ENCODE measurements at places on chromosomes 2 and 18. TPM values are rescaled to one million over a fixed set of nuclear protein-coding genes. Genes with fewer than 3 reads are reported as not detected.

DNA sequence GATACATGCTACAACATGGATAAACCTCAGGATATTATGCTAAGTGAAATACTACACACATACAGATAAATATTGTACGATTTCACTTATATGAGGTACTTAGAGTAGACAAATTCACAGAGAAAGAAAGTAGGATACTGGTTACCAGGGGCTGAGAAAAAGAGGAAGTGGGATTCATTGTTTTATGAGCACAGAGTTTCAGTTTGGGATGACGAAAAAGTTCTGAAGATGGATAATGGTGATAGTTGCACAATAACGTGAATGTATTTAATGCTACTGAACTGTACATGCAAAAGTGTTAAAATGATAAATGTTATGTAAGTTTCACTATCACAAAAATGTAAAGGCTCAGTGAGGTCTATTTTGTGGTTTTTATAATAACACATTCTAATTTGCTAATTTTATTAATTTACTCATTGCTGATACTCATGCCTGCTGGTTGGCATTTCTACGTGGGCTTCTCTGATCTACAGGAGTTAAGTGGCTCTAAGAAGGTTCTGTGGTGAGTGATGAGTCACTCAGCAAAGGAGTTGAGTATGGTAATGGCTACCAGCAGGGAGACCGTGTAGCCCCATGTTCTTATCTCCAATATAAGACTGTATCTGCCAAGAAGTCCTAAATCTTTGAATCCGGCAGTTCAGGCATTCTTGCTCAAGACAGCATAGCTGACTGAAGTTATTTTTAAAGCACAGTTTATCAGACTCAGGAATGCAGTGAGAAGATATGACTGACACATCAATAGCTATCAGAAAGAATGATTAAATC is 41.1 kb downstream of the UPP2 start:
- no peaks in the 10 kb centered on the region for H3K36me3 ChIP-seq
- H3K27ac ChIP-seq = no peak overlapping the region
- H3K27me3 ChIP-seq = peaks cover 10% of the 10 kb centered on the region
- DNase-seq = no peak

GRCh38 chr2:162115076-162115475 is 37.0 kb downstream of the GCG start:
- H3K4me1 ChIP-seq = no peaks in the 10 kb centered on the region
- H3K4me3 ChIP-seq = no peak overlapping the region
- DNase-seq = no peak
- H3K27ac ChIP-seq = no peak overlapping the region
- no peaks in the 10 kb centered on the region for H3K36me3 ChIP-seq

DNA sequence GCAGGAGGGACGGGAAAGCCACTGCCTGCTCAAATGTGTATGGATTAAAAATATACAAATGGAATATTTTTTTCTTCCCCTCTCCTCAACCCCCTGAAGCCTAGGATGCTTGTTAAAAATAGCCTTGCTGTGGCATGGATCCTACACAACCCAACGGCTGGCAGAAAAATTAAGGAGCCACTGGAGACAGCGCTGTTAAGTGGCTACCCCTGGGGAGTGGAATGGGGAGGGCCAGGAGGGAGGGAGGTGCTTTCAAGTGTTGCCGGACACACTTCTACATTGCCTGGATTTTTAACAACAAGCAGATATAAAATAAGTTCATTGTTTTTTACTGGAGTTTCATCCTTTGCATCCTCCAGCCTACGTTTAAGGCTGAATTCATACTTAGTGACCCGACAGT is 66.6 kb downstream of the ZBTB7C start:
- no peak overlapping the region for H3K27ac ChIP-seq
- H3K4me1 ChIP-seq = no peaks in the 10 kb centered on the region
- no peaks in the 10 kb centered on the region for H3K27me3 ChIP-seq
- DNase-seq = no peak
- H3K36me3 ChIP-seq = no peaks in the 10 kb centered on the region

DNA sequence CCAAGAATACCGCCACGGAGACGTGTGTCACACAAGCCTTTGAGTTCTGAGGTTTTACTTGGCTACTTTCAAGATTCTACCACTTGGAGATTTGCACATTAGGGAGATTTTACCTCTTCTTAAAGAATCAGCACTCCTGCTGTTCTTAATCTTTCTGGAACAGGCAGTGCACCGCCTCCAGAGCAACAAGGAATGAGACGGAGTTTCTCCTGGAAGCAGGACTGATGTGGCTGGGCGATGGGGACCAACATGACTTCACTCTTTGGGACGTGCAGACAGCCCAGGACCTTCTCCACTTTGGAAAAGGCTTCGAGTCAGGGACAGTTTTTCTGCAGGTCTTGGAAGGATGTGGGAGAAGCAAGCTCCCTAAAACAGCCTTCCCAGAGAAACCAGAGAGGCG is 255.2 kb downstream of the HDAC4 start:
- peaks cover 71% of the 10 kb centered on the region for H3K36me3 ChIP-seq
- H3K4me1 ChIP-seq = no peaks in the 10 kb centered on the region
- no peak for DNase-seq

DNA sequence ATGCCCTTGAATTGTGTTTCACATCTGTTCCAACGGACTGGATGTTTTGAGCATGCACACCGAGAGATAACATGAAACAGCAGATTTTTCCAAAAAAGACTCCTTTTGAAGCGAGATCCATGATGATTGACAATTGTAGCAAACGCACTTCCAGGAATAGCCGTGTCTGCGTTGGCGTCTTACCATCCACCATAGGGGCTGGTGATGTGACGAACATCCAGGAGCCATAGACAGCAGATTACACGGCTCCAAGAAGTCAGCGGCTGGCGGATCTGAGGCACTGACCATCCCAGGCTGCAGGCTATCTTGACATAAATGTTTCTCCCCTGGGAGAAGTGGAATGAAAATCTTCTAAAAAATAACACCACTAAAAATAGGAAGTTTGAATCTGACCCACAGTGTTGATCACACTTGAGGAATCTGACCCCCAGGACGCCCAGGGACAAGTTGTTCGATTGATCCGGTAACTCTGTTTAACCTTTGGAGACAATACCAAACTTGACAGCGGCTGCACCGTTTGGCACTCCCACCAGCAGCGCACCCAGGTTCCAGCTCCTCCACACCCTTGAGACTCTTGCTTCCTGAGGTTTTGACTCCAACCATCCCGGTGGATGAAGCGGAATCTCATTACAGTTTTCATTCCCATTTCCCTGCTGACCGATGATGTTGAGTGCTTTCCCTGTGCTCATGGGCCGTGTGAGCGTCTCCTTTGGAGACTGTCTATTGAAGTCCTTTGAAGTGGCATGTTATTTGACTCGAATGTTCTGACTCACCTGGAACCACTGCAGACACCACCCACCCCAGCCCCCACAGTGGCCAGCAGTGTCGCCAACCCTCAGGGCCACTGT is 140.0 kb upstream of the GPC1 start:
- no peak for DNase-seq
- peaks cover 27% of the 10 kb centered on the region for H3K27me3 ChIP-seq
- H3K4me3 ChIP-seq = no peak overlapping the region
- H3K4me1 ChIP-seq = no peaks in the 10 kb centered on the region
- H3K36me3 ChIP-seq = no peaks in the 10 kb centered on the region
- no peak overlapping the region for H3K27ac ChIP-seq

DNA sequence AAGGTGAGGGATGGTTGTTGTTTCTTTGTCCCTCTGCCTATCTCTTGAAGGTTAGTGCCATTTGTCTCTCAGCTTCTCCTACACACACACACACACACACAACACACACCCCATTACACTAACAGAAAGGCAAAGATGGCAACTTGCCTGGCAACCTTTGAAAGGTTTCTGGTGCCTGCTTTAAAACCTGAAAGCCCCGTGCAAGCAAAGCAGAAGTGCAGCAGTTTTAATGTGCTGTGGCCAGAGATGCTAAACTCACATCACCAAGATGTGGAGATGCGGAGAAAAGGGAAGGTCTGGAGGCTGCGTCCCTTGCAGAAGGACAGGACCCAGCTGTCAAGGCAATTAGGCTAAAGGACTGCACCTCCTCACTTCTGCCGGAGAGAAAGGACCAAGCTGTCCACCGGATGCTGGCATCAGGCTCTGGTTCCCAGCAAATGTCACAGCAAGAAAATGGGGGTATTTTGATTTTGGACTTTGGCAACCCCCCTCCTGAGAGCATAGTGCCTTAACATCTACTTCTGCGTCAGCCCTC is 196.4 kb downstream of the ARL4C start:
- no peak overlapping the region for H3K4me3 ChIP-seq
- H3K27ac ChIP-seq = peak overlapping the region; percentile 47
- H3K27me3 ChIP-seq = no peaks in the 10 kb centered on the region
- no peak for DNase-seq

GRCh38 chr2:16661936-16662839 is 3.4 kb downstream of the CYRIA start:
- peaks cover 6% of the 10 kb centered on the region for H3K4me1 ChIP-seq
- DNase-seq = no peak

PKP4 gene
- total RNA-seq = 20.3 TPM

PRKAG3 gene
- not detected for total RNA-seq

APLF gene
- total RNA-seq = 5.6 TPM
